ENCODE measurements at places on chromosomes 1 and 21. TPM values are rescaled to one million over a fixed set of nuclear protein-coding genes. Genes with fewer than 3 reads are reported as not detected.

Gene CRB1
- 22.8 TPM for total RNA-seq

Gene RUNX3
- total RNA-seq = not detected

Gene TACSTD2
- 0.27 TPM for total RNA-seq

Gene C1QC
- total RNA-seq = 8.4 TPM

Gene SELP
- 0.27 TPM for total RNA-seq

Gene GPX7
- total RNA-seq = 29.5 TPM

Gene ADORA3
- total RNA-seq = 1.1 TPM

Gene OVAAL
- not detected for total RNA-seq

Gene C1QB
- 7.0 TPM for total RNA-seq

Gene KIF14
- total RNA-seq = 4.8 TPM

Gene KCNK1
- 45.4 TPM for total RNA-seq

Gene NHLH2
- 59.6 TPM for total RNA-seq

Gene C1orf94
- total RNA-seq = 0.45 TPM

Gene ATAD3A
- total RNA-seq = 8.7 TPM

Gene SPRR2B
- not detected for total RNA-seq

Gene CLDN19
- not detected for total RNA-seq

Gene CLDN14
- not detected for total RNA-seq

Gene CRNN
- not detected for total RNA-seq

Gene OR2T2
- total RNA-seq = not detected

Gene FMO1
- 2.7 TPM for total RNA-seq

Gene SPRR2E
- total RNA-seq = not detected

Gene CCDC17
- 1.00 TPM for total RNA-seq

Gene ADAM30
- total RNA-seq = not detected

Gene INSRR
- 0.36 TPM for total RNA-seq

Gene LAX1
- not detected for total RNA-seq

Gene LRRC3
- 6.4 TPM for total RNA-seq

Gene HPDL
- total RNA-seq = 1.3 TPM

Gene FNBP1L
- 235 TPM for total RNA-seq

Measured in cerebellum (tissue), 4 donors.